ENCODE measurements at places on chromosomes 1 and 21.

DNA sequence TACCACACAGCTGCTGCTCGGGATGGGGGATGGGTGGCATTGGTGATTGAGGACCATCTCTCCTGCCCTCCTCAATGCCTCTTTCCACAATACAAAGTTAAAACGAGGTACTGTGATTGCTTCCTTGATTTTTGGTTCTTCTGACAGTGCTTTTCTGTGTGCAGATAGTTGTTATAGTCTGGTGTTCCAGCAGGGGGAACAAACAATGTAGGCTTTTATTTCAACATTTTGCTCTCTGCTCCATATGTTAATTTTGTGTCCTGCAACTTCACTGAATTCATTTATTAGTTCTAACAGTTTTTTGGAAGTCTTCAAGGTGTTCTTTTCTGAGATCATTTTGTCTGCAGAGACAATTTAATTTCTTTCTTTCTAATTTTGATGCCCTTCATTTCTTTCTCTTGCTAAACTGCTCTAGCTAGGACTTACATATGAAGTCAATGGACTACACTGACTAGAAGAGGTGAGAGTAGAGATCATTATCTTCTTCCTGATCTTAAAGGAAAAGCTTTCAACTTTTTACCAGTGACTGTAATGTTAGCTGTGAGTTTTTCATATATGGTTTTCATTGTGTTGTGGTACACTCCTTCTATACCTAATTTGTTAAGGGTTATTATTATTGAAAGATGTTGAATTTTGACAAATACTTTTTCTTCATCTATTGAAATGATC lies 45.4 kb downstream of the TNFSF18 start:
- no peak for DNase-seq

- DNase-seq = no peak
Measured at GRCh38 chr1:202112859-202113689, 9.6 kb upstream of the GPR37L1 start.

- no peak for DNase-seq
Measured at GRCh38 chr1:192668409-192668983, 32.5 kb downstream of the RGS13 start.

DNA sequence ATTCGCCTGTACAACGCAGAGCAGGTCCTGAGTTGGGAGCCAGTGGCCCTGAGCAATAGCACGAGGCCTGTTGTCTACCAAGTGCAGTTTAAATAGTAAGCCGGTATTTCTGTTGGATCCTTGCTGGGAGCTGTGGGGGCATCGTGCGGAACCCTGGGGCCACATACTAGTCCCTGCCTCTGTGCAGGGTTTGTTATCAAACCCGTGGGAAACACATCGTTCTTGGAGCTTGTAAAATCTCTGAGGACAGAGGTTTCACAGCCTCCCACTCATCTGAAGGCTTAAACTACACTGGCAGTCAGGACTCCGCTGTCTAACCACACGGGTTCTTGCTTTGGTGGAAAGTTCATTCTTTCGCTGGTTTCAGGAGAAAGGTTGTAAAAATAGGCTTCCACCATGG lies 11.7 kb downstream of the IFNGR2 start:
- DNase-seq = no peak

- DNase-seq = no peak
Measured at GRCh38 chr1:96634883-96635282, 86.7 kb upstream of the PTBP2 start.

DNA sequence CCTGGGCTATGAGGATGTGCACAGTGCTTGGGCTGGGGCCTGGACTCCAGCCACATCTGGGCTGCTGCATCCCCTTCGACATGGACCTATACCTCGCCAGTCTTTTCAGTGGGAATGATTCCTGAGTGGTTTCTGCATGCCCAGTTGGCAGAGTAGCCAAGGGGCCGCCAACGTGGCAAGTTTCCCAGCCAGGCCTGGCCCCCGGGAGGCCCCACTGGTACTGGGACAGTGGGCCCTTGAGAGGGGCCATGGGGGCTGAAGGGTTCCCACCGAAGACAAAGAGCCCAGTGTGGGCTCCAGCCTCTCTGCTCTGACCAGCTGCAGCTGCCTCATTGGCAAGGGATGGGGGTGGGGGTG lies 15.4 kb downstream of the RAP1GAP start:
- DNase-seq = no peak

- no peak for DNase-seq
Measured at GRCh38 chr1:63772201-63772600, 1.6 kb upstream of the ROR1 start.

DNA sequence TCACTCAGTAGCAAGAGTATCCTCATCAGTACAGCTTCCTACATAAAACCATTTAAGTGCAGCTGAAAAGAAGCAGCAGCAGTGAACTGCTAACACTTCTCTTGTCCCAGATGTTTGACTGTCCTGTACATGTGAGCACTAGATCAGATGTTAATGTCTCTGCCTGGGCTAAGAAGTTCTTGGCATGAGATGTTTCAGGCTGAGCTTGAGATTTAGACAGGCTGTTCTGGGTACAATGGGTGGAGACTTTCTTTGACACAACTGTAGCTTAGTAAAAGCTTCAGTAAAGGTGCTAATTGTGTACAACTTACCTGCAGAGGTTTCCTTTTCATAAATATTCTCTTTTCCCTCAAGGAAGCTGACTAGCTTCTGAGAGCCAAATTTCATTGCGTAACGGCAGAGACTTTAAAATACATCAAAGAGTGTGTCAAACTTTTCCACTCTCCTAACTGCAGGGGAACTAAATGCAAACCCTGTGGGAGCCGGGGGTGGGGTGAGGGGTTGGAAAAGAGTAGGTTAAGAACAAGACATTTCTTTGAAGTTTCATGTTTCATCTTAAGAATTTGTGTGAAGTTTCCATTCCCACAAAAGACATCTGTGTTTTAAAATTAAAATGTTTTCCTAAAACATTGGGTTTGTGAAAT lies 82.1 kb upstream of the CCDC190 start:
- DNase-seq = no peak

DNA sequence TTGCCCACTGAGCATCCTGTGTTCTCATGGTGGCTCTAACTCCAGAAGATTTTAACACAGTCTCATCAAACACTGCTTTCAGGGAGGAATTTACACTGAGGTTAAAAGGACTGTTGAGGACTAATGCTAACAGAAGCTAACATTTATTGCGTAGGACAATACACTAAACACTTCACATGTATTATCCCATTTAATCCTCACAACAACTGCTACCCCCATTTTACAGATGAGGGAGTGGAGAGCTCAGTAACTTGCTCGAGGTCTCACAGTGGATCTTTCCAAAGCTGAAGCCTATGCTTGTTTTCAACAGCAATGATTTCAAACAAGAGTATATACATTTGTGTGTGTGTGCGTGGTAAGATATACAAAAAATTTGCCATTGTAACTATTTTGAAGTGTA lies 13.9 kb downstream of the ATF3 start:
- no peak for DNase-seq

DNA sequence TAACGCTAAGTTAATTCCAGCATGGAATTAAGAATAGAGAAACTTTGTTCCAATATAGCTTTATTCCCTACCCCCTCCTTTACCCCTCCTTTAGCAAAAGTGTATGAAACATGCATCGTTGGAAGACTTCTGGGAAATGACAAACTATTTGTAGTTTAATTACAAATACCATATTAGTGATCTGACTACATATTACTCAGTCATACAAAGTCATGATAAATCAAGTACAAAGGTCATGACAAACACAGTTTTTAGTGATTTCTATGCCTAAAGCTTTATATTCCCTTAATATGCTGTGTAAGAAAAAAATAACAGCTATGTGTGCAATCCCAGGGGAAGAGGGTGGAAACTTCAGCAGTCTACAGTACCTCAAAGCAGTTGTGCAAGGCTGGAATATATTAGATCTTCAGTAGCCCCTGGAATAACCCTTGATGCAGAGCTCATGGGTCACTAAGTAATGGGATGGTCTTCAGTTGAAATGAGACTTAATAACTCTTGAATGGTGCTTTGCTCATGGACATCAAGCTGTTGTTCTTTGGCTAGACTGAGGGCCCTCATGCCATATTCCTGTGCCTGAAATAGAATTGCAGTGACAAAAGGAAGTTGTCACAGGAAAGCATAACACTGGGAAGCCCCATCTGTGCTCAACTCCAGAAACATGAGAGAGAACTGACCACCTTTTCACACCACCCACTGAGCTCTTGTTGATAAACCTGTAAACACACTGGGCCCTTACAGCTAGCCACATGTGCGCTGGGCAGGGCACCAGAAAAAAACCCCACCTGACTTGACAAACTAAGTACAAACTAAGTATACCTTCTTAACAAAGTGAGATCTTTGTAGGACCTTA lies 25.3 kb downstream of the ZMYND12 start:
- no peak for DNase-seq

- no peak for DNase-seq
Measured at GRCh38 chr1:234624724-234625117, 14.7 kb upstream of the IRF2BP2 start.

GRCh38 chr1:9700340-9700739 lies 48.8 kb downstream of the PIK3CD start:
- DNase-seq = no peak

GRCh38 chr21:29190923-29191331 lies 60.5 kb downstream of the MAP3K7CL start:
- DNase-seq = no peak

GRCh38 chr1:27074175-27074780 lies 61.6 kb upstream of the TENT5B start:
- DNase-seq = no peak

- no peak for DNase-seq
Measured at GRCh38 chr21:34335316-34335715, 28.5 kb upstream of the KCNE2 start.

- DNase-seq = no peak
Measured at GRCh38 chr1:223650465-223650864, 15.0 kb downstream of the CAPN8 start.

DNA sequence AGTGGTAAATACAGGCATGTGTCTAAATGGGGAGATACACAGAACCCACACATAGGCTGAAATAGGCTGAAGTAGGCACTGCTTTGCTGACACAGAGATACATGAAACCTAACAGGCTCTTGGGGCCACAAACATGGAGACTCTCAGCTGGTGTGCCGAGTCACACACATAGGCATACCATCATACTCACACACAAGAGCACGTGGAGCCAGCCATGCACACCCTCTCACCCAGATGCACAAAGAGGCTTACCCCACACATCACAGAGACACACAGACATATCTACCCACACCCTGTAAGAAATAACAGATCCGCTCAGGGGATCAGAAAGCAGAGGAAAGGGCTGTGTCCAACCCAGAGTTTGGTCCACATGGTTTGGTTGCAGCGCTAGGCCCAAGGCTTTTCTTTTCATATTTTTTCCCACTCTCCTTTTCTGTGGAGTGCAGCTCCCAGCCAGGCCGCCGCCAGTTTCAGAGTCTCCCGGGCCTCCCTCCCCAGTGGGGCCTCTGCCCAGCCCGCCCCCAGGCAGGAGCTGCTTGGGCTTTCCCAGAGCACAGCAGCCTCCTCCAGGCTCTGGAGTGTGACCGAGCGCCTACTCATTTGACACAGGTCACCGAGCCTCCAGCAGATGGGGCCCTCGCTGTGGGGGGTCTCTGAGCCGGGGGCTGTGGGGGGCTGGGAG lies 3.9 kb upstream of the POU3F1 start:
- DNase-seq = no peak

- no peak for DNase-seq
Measured at GRCh38 chr1:147167365-147167764, 4.9 kb downstream of the PRKAB2 start.

DNA sequence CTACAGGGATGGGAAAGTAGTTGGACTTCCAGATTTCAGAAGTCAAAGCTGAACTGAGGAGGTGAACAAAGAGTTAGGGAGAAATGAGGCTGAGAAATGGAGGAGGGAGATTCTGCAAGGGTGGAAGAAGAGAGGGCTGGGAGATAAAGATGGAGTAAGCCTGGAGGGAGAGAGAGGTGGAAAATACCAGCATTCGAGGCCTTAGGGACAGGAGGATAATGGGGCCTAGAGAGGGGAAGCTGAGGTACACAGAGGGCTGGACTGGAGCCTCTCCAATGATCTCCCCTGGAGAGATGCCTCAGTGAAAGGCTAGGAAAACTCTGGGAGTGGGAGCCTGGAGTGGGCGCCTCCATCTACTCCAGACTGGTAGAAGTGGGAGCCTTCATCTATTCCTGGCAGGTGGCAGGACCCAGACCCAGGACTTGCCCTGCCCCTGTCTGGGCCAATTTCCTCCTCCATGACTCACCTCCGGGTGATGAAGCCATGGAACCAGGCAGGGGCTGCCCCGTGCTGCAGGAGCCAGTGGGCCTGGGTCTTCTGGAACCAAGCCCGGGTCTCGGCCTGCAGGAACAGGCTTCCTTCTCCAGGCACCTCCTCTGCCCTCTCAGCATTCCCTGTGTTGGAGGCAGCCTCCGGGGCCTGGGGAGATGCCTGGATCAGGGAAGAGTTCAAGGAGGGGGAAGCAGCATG lies 1.9 kb downstream of the SH2D2A start:
- no peak for DNase-seq

DNA sequence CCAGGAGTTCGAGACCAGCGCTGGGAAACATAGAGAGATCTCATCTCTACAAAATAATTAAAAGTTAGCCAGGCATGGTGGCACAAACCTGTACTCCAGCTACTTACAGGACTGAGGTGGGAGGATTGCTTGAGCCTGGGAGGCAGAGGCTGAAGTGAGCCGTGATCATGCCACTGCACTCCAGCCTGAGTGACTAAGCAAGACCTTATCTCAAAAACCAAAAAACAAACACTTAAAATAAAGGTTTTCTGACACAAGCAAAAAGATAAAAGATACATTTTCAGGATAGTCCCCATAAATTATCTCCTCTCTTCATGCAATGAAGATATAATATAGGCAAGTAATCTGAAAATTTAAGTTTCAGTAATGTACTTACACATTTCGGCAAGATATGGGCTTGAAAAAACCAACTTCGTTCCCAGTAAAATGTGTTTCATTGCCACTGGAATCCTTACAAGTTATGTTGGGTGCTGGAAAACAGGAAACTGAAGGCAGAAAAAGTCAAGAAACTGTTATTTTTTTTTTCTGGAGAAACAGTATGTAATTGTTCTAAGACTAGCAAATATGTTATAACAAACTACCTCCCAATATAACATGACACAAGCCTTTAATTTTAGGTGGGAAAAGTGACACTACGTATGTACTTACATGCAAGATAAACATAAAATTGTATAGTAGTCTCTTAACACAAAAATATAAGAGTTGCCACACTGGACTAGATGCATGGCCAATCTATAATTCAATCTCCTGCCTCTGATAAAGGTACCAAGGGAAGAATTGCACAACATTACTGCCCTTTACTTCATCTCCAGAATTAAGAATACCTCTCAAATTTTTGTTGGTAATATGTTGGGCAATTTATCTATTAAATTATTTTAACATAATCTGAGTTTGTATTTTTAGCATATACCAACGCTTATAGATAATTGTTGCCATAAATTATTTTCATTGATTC lies 15.7 kb downstream of the TM2D1 start:
- DNase-seq = no peak

DNA sequence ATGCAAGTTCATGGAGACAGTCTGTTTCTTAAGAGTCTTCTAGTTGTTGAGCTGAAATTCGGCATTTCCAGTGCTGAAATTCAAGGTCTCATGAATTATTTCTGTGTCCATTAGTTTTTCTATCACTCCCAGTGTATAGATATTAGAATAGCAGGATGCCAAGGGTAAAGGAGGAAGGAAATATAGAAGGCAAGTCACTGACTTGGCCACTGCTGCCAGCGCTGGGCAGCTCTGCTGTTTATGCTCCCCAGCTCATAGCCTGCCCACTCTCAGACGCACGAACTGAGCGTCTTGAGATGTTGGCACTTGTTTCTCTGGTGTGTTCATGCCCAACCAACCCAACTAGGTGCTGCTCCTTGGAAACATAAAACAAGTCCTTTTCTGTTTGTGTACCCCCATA lies 110.1 kb downstream of the SLC45A1 start:
- no peak for DNase-seq
